ENCODE measurements at places on chromosomes 4 and X.

GRCh38 chrX:50099331-50099730, 101.5 kb downstream of the AKAP4 start:
- no peaks in the 10 kb centered on the region for H3K36me3 ChIP-seq
- H3K27me3 ChIP-seq, result no peaks in the 10 kb centered on the region
- no peak for DNase-seq
- no peaks in the 10 kb centered on the region for H3K4me1 ChIP-seq

- peaks cover 2% of the 10 kb centered on the region for H3K27me3 ChIP-seq
- H3K4me1 ChIP-seq, result no peaks in the 10 kb centered on the region
- DNase-seq, result no peak
- no peak overlapping the region for H3K4me3 ChIP-seq
Observed at GRCh38 chr4:128725405-128726055, 84.0 kb upstream of the JADE1 start.

DNA sequence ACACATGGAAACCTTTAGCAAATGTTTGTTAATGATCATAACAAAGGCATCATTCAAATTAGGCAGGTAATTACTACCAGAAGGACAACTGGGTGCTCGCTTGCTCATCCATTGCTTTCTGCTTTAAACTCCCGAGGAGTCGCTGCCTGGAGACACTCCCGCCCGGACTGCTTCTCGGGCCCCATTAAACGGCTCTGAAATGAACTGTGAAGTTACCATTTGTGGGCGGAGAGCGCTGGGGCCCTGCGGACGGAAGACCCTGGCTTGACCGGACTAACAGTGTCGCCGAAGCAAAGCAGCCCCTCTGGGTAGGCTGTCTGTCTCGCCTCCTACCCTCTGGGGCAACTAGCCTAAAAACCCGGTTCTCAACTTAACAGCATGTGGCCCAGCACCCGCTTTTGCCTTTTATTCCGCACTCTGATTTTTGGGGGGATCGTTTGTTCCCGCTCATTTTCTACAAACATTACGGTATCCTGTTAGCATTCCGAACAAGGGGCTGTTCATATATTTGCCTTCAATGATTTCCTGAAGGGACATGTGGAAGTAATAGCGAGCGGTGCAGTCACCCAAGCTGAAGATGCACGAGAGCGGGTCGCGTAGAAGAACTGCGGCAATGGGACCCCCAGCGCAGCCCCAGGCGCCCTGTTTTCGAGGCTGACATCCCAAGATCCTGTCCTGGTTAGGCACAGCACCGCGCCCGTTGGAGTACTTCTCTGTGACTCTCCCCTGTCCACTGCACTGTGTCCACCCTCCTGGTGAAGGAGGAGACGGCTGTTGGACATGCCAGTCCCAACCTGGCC, 1.6 kb upstream of the PDGFRA start:
- peaks cover 86% of the 10 kb centered on the region for H3K27me3 ChIP-seq
- H3K36me3 ChIP-seq, result peaks cover 3% of the 10 kb centered on the region
- no peak overlapping the region for H3K27ac ChIP-seq

DNA sequence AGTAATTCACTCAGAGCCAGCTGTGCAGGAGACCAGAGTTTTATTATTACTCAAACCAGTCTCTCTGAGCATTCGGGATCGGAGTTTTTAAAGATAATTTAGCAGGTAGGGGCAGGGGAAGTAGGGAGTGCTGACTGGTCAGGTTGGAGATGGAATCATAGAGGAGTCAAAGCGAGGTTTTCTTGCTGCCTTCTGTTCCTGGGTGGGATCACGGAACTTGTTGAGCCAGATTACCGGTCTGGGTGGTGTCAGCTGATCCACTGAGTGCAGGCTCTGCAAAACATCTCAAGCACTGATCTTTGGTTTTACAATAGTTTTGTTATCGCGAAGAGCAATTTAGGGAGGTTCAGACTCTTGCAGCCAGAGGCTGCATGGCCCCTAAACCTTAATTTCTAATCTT, 63.6 kb downstream of the TRIM2 start:
- H3K4me1 ChIP-seq, result peaks cover 5% of the 10 kb centered on the region
- no peaks in the 10 kb centered on the region for H3K36me3 ChIP-seq
- H3K4me3 ChIP-seq, result no peak overlapping the region
- no peaks in the 10 kb centered on the region for H3K27me3 ChIP-seq

GRCh38 chr4:177517862-177518261, 75.6 kb upstream of the AGA start:
- no peaks in the 10 kb centered on the region for H3K27me3 ChIP-seq
- no peak overlapping the region for H3K27ac ChIP-seq
- no peak for DNase-seq
- no peaks in the 10 kb centered on the region for H3K36me3 ChIP-seq
- no peak overlapping the region for H3K4me3 ChIP-seq
- no peaks in the 10 kb centered on the region for H3K4me1 ChIP-seq

- no peak overlapping the region for H3K27ac ChIP-seq
- no peaks in the 10 kb centered on the region for H3K27me3 ChIP-seq
- DNase-seq, result no peak
- H3K36me3 ChIP-seq, result no peaks in the 10 kb centered on the region
- no peaks in the 10 kb centered on the region for H3K4me1 ChIP-seq
- no peak overlapping the region for H3K4me3 ChIP-seq
Observed at GRCh38 chrX:36501169-36501702, 506.9 kb upstream of the FAM47C start.

DNA sequence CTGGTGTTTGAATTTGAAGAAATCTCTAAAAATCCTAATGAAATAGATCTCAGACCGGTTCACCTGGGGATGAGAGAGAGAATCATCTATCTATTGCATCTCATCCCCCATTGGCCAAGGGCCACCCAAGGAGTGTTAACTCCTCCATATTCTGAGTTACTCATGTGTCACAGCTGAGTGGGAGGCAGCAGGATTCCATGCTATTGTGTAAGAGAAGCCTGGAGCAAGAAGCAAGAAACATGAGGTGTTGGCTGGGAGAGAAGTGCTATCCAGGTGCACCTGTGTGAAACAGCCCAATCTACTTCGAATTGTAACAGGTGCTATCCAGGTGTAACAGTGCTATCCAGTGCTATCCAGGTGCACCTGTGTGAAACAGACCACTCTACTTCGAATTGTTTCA, 150.3 kb upstream of the MAOA start:
- H3K4me1 ChIP-seq, result no peaks in the 10 kb centered on the region
- H3K36me3 ChIP-seq, result no peaks in the 10 kb centered on the region
- H3K27ac ChIP-seq, result no peak overlapping the region
- H3K27me3 ChIP-seq, result no peaks in the 10 kb centered on the region

GRCh38 chrX:11666164-11666563, 444 bp upstream of the ARHGAP6 start:
- H3K4me1 ChIP-seq, result no peaks in the 10 kb centered on the region
- H3K27me3 ChIP-seq, result peaks cover 40% of the 10 kb centered on the region
- DNase-seq, result no peak

DNA sequence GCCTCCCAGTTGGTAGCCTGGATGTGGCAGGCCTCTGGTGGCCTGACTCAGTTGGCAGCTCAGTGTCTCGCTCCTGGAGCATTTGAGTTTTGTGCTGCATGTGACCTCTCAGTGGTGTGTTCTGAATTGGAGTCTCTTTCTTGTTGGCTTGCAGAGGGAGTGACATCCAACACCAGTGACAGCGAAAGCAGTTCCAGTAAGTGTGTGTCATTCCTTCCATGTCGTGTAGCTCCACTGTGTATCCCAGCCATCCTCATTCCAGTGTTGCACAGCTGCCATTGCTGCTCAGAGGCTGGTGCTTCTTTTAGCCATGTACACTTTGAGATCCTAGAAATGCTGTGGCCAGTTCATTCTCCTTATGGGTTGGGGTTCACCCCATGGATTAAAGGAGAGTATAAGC, 52.4 kb downstream of the DLG3 start:
- H3K36me3 ChIP-seq, result peaks cover 26% of the 10 kb centered on the region
- H3K27me3 ChIP-seq, result no peaks in the 10 kb centered on the region
- no peak overlapping the region for H3K4me3 ChIP-seq
- DNase-seq, result no peak
- no peak overlapping the region for H3K27ac ChIP-seq

GRCh38 chrX:132219343-132219768, at the start of gene RAP2C:
Gene RAP2C (minus strand): TSS chrX:132219447. CDS start chrX:132217268, 2,179 bp downstream.
- H3K27me3 ChIP-seq, result no peaks in the 10 kb centered on the region
- H3K36me3 ChIP-seq, result peaks cover 13% of the 10 kb centered on the region
- peaks cover 15% of the 10 kb centered on the region for H3K4me1 ChIP-seq

GRCh38 chr4:187366530-187366929, 629.0 kb upstream of the ZFP42 start:
- H3K36me3 ChIP-seq, result no peaks in the 10 kb centered on the region
- DNase-seq, result no peak
- H3K27ac ChIP-seq, result no peak overlapping the region
- no peaks in the 10 kb centered on the region for H3K27me3 ChIP-seq
- H3K4me3 ChIP-seq, result no peak overlapping the region

DNA sequence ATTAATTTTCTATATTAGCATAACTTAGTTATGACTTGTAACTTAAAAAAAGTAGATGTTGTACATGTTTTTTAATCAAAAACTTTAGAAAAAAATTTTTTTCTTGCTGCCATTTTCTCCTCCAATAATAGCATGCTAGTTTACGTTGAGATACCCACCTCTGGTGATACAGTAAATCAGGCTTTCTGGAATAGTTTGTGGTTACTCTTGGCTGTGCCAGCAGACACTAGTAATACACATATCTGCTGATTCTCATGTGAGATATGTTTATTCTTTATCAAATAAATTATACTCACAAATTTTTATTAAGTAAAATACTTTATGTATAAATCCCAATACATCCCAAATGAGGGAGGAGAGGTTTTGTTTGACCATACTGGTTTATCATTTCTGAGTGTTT, 117.3 kb downstream of the KLHL8 start:
- H3K36me3 ChIP-seq, result peaks cover 36% of the 10 kb centered on the region
- peaks cover 24% of the 10 kb centered on the region for H3K4me1 ChIP-seq
- no peak for DNase-seq
- no peaks in the 10 kb centered on the region for H3K27me3 ChIP-seq
- H3K27ac ChIP-seq, result no peak overlapping the region

DNA sequence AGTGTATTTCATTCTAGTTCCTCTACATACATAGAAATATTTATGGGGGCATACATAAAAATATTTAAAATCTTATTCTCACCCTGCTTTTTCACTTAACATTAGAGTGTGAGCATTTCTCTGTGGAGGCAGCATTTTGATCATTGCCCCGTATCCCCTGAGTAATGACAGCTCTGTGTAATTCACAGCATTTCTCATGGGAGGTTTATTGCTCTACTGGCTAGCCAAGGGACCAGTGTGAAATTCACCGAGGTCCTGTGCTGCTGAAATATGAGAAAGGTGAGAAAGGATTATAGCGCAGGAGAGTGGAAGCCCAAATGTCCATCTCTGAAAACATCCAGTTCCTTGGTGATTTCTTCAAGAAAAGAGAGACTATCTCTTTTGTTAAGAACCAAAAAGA, 22.9 kb downstream of the PDGFC start:
- no peak overlapping the region for H3K27ac ChIP-seq
- DNase-seq, result no peak
- H3K27me3 ChIP-seq, result no peaks in the 10 kb centered on the region
- H3K4me3 ChIP-seq, result no peak overlapping the region

DNA sequence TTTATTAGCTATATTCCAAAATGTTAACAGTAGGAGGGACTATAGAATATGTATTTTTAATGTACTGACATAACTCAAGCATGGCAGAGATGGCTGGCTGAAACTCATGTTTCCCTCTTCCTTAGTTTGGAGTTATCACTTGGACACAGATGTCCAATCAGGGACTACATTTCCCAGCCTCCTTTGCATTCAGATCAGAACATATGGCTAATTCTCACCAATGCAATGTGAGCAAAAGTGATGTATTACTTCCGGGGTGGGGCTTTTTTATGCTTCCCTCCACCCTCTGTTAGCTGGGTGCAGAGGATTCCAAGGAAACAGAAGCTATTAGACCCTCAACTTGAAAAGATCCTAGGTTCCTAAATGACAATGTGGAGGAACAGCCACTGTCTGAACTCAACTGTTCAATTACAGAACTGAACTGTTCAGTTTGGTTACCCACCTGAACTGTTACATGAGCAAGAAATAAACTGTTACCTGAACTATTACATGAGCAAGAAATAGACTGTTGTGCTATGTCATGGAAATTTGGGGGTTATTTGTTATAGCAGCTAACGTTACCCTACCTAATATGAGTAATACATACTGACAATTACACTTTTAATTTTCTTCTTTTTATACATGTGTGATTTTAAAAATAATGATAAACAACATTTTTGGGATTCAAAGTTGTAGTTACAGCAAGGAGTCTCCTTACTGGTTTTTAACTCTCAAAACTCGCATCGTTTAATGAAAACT, 29.6 kb upstream of the ERVMER34-1 start:
- no peak for DNase-seq
- no peak overlapping the region for H3K27ac ChIP-seq
- no peaks in the 10 kb centered on the region for H3K4me1 ChIP-seq

GRCh38 chrX:136810493-136810892, 29.8 kb upstream of the ARHGEF6 start:
- DNase-seq, result peak; percentile 36
- H3K27ac ChIP-seq, result peak overlapping the region; percentile 81
- no peaks in the 10 kb centered on the region for H3K27me3 ChIP-seq
- peaks cover 30% of the 10 kb centered on the region for H3K4me1 ChIP-seq
- peaks cover 2% of the 10 kb centered on the region for H3K36me3 ChIP-seq
- peak overlapping the region; percentile 44 for H3K4me3 ChIP-seq

DNA sequence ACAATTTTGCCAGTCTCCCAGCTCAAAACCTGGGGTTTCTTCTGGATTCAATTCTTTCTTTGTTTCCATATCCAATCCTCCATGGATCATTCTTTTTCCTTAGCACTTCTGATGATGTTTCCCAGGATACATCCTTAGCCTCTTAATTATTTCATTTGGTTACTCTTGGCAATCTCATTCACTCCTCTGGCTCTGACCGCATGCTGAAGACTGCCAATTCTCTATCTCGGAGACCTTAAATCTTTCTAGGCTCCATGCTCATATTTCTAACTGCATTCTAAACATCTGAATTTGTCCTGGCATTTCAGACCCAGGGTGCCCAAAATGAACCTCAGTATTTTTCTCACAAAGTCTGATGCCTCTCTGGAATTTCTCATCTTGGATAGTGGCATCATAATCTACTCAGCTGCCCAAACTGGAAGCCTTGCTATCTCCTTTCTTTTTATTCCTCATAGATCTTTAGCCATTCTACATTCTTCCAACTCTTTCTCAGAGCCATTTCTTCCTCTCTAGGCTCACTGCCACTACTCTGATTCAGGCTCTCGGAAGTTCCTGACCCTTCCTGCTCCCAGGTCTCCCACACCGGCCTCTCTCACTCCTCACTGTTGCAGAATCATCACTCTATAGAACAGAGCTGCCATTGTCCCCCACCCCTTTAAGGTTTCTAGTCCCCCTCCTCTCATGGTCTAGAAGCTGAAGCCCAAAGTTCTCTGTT, 290.2 kb downstream of the CAMK2D start:
- DNase-seq, result no peak
- H3K4me1 ChIP-seq, result peaks cover 2% of the 10 kb centered on the region
- H3K27ac ChIP-seq, result no peak overlapping the region
- peaks cover 15% of the 10 kb centered on the region for H3K36me3 ChIP-seq
- H3K27me3 ChIP-seq, result no peaks in the 10 kb centered on the region

Data from activated CD8-positive, alpha-beta T cell treated with anti-CD3 and anti-CD28 coated beads, Interleukin-2, amount 10 ng/mL, durations not matched to agents 7 days and 5 days (primary cell).